ENCODE measurements at places on chromosomes 4 and X.

- no peak for DNase-seq
These were observed 6.4 kb downstream of the TRIML1 start for GRCh38 chr4:188145601-188146000.

DNA sequence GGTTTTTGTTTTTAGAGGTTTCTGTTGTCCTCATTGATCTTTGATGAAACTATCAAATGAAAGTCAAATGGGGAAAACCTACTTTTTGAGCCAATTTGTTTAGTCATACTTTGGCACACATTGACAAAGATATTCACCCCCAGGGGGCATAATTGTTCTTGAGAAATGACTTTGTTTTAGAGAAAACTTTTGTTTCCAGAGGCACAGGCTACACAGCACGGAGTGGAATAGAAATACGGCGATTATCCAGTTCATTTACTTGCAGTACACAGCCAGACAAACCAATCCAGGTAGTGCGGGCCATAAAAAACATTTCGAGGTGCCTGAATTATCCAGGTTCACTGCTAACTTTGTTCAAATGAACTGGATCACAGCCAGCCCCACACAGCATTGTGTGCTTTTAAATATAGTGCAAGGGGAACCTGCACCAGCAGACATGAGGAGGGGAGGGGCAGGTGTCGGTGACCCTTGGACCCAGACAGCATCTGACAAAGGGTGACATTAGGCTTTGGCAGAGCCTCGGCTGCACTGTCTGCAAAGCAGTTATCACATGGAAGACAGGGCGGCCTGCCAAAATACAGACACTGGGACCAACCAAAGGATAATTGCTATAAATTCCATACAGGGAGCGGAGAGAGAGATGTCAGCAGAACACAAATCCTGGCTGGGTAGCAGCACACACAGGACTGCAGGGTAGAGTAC lies 179.6 kb upstream of the NOCT start:
- no peak for DNase-seq

GRCh38 chr4:10962246-10962645 lies 277.7 kb upstream of the CLNK start:
- no peak for DNase-seq

GRCh38 chr4:2166253-2166652 lies 75.7 kb downstream of the HAUS3 start:
- no peak for DNase-seq
